NCI-H1930 (cell line): ENCODE measurements at places on chromosomes 1 and 21.

- no peak for DNase-seq
Observed at GRCh38 chr1:29414086-29414485, 177.8 kb downstream of the PTPRU start.

- no peak for DNase-seq
Observed at GRCh38 chr1:11862890-11863289, 4.1 kb upstream of the NPPB start.

DNA sequence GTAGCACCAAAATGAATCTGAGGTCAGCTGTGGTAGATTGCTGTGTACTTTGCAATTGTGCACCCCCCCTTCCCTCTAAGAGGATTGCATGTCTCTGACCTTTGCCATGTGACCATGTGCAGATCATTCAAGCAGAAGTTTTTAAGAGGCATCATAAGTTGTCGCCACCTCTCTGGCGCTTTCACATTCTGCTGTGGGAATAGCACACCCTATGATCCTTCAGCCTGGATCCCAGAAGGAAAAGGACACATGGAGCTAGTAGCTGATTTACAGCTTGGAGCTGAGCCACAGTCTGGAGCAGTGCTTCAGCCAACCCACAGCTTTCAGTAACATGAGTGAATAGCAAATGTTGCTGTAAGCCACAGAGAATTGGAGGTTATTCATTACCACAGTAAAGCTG is 158.5 kb downstream of the TSEN15 start:
- no peak for DNase-seq

- no peak for DNase-seq
Observed at GRCh38 chr1:147534386-147534785, 6.9 kb upstream of the BCL9 start.

DNA sequence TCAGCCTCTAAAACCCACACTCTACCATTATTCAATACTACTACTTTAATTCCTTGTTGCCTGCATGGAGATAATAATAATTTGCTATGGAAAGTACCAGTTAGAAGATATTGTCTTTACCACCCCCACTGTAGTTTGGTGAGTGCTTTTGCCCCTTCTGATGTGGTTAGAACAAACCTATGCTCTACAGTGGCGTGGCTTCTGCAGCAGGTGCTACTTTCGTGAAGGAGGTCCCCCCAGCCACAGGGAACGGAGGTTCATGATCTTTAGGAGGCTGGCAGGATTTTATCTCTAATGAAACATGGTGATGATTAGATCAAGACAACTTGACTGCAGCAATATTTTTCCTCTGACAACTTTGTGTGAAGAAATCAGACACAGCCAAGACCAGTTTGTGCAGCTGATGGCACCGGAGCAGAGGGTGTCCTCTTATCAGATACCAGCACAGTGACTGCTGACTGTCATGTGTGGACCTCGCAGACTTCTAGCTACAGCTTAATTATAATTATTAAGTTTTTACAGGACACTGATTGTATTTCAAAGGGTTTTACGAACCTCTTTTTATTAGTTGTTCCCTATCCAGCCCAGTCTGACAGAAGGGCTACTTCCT is 10.7 kb upstream of the TCHH start:
- DNase-seq, result no peak

DNA sequence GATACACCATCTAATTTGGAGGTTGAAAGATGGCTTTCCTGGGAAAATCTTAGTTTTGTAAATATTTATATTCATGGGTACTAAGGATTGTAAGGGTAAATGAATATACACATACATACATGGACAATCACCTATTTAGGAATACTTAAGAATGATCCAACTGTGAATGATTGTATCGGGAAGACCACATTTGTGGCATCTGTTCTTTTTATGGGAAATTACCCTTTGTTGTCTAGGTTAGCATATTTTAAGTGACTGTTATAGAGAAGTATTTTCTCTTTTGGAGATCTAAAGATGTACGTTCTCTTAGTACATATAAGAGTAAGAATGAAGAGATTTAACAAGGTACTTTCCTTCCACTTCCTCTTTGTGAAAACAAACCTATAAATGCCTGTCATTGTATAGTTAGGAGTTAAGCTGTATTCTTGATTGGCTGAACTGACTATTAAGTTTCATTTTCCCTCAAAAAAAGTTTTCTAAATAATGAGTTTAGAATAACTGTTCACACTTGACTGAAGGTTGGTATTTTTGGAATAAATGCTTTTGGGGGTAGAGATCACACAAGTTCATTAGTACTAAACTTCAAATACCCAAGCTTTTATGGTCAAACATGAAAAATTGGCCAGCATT is 26.7 kb downstream of the SNX7 start:
- no peak for DNase-seq

DNA sequence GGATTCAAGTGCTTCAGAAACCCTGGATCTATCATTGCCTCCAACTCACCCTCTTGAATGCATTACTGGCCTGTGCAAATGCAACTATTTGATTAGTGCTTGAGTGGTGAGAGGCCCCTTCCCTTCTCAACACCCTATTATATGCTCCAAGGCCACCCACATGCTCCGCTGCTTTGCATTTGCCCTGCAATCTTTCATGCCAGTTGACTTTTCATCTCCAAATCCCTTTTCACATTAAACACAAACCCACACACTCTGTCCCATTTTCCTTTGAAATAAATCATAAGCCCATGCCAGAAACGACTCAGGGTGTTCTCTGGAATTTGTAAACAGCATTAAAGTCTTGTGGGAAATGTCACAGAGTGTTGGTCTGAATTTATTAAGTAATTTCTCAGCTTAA is 78.9 kb upstream of the CTTNBP2NL start:
- DNase-seq, result no peak

- DNase-seq, result no peak
Observed at GRCh38 chr1:18666317-18666920, 35.8 kb downstream of the PAX7 start.

GRCh38 chr1:63189677-63190076 is 132.7 kb upstream of the FOXD3 start:
- DNase-seq, result peak; percentile 18

- peak; percentile 7 for DNase-seq
Observed at GRCh38 chr1:211925016-211925415, 94.5 kb upstream of the LPGAT1 start.

- no peak for DNase-seq
Observed at GRCh38 chr1:209527372-209527771, 56.1 kb upstream of the CAMK1G start.

DNA sequence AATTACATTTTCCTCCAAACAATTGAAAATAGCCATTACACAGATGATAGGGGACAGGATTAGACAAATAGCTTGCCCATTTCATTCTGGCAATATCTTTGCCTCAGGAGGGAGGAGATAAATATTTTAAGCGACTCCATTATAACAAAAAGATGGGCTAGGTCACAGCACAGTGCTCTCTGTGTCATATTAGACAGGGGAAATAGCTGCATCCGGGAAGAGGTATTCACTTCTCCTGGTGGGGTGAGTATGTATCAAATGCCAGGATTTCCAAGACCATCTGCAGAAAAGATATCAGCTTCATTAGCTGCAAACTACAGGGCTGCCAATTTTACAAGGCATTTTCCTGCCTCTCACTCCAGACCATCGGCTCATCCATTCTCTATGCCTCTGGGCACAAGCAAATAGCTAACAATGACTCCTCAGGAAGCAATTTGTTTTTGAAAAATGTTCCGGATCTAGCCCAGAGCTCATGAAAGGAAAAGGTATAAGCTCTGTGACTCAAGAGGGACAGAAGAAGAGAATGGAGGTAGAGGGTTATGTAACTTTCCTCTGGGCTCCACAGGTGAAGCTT is 41.9 kb upstream of the ANGPTL7 start:
- no peak for DNase-seq

DNA sequence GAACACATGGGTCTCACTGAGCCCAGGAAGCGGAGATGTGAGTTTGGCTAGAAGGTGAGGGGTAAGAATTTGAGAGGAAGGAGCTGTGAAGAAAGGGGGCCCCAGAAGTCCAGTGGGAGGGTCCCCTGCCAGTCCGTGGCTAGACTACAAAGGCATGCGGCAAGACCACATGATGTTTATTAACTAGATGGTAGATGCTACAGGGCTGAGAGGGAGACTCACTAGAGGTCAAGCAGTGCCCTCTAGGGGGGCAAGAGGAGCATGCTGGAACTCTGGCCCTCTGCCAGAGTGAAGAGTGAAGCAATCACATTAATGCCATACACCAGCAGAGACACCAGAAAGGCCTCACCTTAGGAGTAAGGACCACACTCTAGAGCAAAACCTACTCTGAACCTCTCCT is 12.2 kb downstream of the KIAA0319L start:
- DNase-seq, result peak; percentile 16

DNA sequence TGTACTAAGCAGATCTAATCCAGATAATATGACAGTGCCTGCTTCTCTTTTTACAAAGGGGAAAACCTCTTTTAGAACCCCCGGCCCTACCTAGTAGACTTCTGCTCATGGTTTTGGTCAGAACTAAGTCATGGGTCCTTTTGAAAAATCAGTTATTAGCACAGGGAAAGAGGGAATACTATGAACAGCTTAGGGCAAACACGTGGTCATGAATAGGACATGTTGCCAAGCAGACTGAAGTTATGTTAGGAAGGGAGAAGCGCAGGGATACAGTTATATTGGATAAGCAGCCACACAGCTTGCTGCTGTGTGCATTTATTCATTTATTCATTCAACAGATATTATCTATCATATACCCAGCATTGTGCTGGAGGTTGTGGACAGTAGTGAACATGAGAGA is 25.3 kb upstream of the IGSF3 start:
- no peak for DNase-seq

DNA sequence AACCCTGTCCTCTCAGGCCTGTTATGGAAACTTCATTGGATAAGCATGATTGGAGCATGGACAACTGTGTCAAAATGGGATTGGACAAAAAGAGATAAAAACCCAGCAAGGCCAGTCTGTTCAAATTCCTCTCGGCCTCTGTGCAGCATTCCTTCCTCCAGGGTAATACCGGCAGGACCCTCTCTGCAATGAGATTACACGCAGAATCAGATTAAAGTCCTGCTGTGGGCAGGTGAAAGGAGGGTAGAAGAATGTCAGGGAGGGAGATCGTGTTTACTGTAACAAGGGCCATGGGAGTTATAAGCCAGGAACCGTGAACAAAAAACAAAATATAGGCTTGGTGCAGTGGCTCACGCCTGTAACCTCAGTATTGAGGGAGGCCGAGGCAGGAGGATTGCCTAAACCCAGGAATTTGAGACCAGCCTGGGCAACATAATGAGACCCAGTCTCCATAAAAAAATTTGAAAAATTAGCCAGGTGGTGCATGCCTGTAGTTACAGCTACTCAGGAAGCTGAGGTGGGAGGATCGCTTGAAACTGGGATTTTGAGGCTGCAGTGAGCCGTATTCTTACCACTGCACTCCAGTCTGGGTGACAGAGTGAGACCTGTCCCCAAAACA is 5.6 kb upstream of the EFHD2 start:
- DNase-seq, result no peak

GRCh38 chr1:48216941-48217340 is 5.6 kb upstream of the SLC5A9 start:
- DNase-seq, result no peak

DNA sequence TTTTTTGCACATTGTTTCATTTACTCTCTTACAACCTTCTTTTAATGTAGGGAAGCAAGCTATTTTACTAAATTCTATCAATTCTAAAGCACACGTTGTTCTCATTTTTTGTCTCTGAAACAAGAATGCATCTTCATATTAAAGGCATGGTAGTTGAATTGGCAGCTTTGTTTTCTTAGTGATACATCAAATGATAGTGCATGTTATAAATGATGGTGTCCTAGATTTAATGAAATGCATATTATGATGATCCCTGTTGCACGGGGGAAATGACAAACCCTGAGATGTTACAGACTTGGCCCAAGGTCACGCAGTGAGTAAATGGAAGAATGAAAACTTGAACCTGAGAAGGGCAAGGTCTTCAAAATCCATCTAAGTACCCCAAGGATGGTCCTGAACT is 213.1 kb downstream of the KAZN start:
- no peak for DNase-seq

GRCh38 chr1:153532769-153533599 is 2.8 kb downstream of the S100A6 start:
- DNase-seq, result no peak
